Smooth muscle cell of trachea (primary cell): ENCODE measurements at places on chromosomes 7 and 10. TPM values are rescaled to one million over a fixed set of nuclear protein-coding genes. Genes with fewer than 3 reads are reported as not detected.

MARCHF5 gene
- 12.7 and 17.2 TPM in 2 replicates for total RNA-seq

SH2D4B gene
- not detected in 2 replicates for total RNA-seq

ZPBP gene
- not detected in 2 replicates for total RNA-seq

RBM20 gene
- total RNA-seq = not detected in 2 replicates

C7orf33 gene
- total RNA-seq = not detected in 2 replicates

CRPPA gene
- total RNA-seq = 1.2 and 2.0 TPM in 2 replicates

KCP gene
- under 0.01 and 0.66 TPM in 2 replicates for total RNA-seq

CCDC7 gene
- total RNA-seq = 9.3 and 13.1 TPM in 2 replicates
